ENCODE measurements at places on chromosomes 3 and 15.

DNA sequence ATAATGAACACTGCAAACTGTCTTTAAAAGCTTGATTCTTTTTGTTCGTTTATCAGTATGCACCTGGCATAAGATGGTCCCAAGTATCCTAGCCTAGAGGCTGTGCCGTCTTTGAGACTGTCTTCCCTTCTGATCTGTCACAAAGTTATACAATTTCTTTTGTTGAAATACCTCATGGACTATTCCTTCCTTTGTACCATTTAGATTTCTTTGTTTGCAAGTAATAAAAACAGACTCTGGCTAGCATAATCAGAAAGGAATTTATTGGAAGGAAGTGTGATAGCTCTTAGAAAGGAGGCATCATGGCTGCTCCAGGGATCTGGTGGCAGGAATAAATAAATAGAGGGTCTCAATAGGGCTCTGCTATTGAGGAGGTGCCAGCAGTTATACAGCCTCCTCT, 280.4 kb downstream of the SLC9A9 start:
- DNase-seq, result no peak

- no peak for DNase-seq
These were observed 207.2 kb downstream of the ROBO2 start for GRCh38 chr3:77247061-77247460.

DNA sequence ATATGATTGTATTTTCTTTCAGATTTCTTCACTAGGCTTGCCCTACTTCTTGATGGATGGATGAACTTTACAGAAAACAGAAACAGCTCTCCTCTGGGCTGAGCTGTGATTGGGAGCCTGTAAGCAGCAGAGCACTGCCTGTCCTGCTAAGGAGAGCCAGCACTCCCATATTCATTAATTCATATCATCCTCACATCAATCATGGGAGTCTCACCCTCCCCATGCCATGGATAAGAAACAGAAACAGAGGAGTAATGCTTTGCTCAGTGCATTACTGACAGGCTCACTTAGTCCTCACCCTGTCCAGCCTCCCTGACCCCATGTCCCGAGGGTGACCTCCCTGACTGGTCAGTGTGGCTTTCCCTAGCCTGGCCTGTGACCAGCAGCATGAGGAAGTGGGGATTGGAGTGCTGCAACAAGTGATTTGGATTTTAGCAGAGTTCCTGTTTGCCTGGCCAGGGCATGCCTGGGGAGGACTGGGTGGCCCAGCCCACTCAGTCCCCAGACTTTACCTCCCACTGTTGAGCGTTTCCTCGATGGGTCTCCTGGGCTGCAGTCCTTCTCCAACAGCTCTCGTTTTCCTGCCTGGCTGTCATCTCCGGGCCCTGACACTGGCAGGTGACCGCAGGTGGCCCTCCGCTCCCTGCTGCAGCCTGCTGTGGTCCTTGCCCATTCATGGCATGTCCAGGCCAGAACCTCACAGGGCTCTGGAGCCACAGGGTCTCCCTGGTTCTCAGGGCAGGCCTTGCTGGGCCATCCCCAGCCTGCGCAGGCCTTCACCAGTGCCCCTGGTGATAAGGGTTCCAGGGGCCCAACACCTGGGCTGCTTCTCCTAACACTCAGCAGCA, 1.3 kb upstream of the TMIE start:
- DNase-seq, result no peak

- DNase-seq, result no peak
These were observed 385.8 kb downstream of the VGLL3 start for GRCh38 chr3:86605166-86605565.

GRCh38 chr3:30502742-30503073, 103.7 kb upstream of the TGFBR2 start:
- no peak for DNase-seq

- DNase-seq, result no peak
These were observed 330.3 kb upstream of the CFAP20DC start for GRCh38 chr3:59380146-59380545.

GRCh38 chr15:78855746-78856145, 16.9 kb upstream of the MORF4L1 start:
- DNase-seq, result no peak

DNA sequence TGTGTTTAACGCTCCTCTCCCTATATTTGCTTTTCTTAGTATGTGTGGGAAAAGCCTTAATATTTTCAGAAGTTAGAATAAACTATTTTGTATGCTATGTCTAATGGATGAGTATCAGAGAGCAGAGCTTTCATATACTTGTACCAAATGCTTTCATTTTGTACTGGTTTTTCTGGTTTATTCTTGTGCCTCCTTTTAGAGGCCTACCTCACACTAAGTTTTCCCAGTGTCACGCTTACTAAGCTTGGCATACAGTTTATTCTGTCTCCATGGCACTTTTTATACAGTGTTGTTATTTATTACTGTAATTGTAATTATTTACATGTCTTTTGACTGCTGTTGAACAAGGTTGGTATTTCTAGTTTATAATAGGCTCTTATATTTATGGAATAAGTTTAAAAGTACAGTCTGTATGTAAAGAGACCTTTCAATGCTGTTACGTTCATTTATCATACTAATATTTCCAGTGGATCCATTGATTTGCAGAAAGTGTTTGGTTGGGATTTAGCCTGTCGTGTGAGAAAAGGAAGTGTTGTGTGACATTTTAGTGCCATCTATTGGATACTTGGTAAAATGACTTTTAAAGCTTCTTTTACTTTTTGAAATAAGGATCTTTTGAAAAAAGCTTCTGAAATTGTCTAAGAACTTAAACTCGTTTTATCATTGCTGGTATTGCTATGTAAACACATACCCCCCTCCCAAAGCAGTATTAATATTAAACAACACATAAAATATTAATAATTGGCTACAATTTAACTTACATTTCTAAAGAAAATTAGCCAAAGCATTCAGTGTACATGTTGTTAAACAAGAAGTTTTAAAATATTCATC, 5.2 kb upstream of the EBLN2 start:
- no peak for DNase-seq

GRCh38 chr3:170910542-170910941, 2.1 kb upstream of the EIF5A2 start:
- DNase-seq, result no peak

- no peak for DNase-seq
These were observed 44.3 kb upstream of the UBE2E1 start for GRCh38 chr3:23761440-23761896.

- DNase-seq, result no peak
These were observed 380.3 kb upstream of the THBS1 start for GRCh38 chr15:39200586-39200985.

DNA sequence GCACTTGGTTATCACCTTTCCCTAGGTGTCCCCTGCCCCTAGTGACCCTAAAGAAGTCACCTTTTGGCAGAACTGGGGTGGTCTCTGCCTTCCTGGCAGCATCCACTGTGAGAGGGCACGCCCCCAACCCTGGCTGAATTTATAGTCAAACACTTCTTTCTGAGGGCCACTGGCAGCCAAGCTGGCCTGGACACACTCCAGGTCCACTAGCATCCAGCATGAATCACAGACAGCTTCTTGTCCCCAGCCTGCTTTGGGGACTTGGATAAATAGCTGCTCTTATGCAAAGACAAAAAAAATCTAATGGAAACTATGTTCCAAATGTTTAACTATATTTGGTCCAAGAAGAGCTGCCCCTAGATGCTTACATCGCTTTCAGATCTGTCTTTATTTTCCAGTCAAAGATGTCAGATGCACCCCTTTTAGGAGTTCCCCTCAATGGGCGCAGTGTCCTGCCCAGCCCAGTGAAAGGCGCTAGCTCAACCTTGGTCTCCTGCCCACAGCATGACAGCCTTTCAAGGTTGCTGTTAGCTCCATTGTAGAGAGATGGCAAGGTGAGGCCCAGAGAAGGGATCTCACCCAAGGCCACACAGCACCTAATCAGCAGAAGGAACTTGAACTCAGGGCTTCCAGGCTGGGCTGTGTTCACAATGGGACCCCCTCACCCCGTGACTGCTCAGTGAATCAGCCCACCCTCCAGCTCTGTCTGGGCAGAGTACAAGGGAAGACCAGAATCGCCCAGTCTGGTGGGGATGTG, 7.0 kb downstream of the RASL12 start:
- no peak for DNase-seq
